ENCODE measurements at places on chromosomes 7 and 10.
A peak's percentile ranks its signal among the peaks of the same experiment; 100 is the strongest.

- no peak for DNase-seq
Measured at GRCh38 chr7:17462131-17462631, 163.7 kb downstream of the AHR start.

GRCh38 chr10:122647383-122647968, 52.2 kb downstream of the C10orf120 start:
- no peak for DNase-seq

GRCh38 chr7:25954395-25954794, 197.6 kb upstream of the NFE2L3 start:
- no peak for DNase-seq

DNA sequence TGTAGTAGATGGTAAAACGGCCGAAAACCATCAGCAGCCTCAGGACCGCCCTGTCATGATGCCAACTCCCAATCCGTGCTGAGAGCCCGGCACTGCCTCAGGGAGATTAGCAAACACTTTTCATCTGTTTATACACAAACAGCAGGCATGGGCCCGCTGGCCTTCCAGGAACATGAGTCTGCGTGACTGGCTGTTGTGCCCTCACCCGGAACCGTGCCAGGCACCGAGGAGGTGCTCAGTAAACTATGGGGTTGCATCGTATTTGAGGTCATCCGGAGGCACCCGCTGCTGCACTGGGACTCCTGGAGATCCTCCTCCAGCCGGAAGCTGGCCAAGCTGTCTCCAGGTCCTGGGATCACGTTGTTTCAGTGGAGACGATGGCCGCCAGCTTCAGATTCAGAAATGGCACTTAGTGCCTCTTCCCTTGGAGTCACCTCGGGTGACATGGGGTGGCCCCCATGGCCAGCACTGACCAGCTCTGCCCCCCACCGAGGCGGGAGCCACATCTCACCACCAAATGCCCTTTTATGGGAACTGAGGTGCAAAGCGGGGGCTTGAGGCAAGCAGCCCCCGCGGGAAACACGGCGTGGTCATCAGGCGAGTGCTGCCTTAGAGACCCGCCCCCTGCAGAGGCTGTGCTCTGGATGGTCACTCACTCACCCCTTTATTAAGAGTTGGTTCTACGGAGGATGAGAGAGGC, 585.9 kb downstream of the PTPRN2 start:
- DNase-seq = no peak

- DNase-seq = no peak
Measured at GRCh38 chr10:116683166-116683565, 59.2 kb downstream of the HSPA12A start.

- no peak for DNase-seq
Measured at GRCh38 chr7:96499532-96499931, 177.6 kb upstream of the SLC25A13 start.

DNA sequence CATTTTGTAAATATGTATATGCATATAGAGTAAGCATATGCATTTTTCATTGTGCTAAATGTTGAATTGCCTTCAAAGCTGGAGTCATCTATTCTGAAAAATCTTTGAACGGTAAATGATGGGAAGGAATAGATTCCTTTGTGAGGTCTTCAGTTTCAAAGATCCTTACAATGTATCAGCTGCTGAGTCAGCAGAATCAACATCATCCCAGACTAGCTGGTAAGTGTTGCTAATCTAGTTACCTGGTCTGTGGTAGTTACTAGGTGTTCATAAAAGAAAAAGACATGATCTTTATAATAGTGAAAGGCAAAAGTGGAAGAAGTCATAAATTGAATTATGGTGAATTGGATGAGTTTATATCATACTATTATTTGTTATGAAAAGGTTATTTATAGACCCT, 10.6 kb upstream of the STAM start:
- no peak for DNase-seq

GRCh38 chr10:71694567-71694968, 25.0 kb downstream of the C10orf105 start:
- DNase-seq = no peak

GRCh38 chr7:74103219-74103772, 19.7 kb downstream of the LIMK1 start:
- no peak for DNase-seq

- DNase-seq = no peak
Measured at GRCh38 chr10:17425584-17426262, 28.7 kb downstream of the ST8SIA6 start.

- DNase-seq = no peak
Measured at GRCh38 chr7:155676052-155676451, 31.6 kb downstream of the RBM33 start.

- no peak for DNase-seq
Measured at GRCh38 chr10:73517166-73517888, 21.5 kb upstream of the PPP3CB start.

DNA sequence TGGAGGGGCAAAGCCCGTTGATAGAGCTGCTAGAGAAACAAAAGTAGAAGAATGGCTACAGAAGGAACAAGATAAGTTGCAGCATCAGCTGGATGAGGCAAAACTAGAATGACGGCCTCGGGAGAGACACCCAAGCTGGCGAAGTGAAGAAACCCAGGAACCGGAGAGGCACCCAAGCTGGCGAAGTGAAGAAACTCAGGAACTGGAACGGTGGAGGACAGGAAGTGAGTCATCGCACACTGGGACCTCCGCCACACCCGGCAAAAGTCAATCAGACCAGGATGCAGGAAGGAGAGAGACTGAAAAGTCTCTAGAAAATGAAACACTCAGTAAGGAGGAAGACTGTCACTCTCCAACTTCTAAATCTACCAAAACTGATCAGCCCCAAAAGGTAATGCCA, 133.0 kb upstream of the NEBL start:
- no peak for DNase-seq

GRCh38 chr7:51077987-51078370, 238.6 kb downstream of the COBL start:
- DNase-seq = no peak

GRCh38 chr7:19020711-19021110, 96.7 kb downstream of the TWIST1 start:
- DNase-seq = no peak

DNA sequence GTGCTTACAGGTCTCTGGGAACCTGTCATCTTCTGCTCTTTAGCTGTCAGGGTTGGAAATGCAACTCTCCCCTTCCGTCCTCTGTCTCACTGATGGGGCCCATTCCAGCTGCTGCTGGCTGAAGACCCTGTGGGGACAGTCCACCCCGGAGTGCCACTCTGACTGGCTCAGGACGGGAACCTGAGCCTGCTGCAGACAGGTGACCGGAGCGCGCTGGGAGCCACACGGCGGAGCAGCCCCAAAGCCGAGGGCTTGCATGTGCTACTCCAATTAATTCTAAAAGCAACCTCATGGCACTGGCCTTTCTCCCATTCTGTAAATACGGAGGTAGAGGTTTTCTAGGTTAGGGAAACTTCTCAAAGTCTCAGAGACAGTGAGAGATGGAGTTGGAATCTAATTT, 223.5 kb upstream of the PITRM1 start:
- DNase-seq = no peak

GRCh38 chr7:51209426-51209825, 107.2 kb downstream of the COBL start:
- DNase-seq = no peak

GRCh38 chr7:69510114-69510513, 88.2 kb upstream of the AUTS2 start:
- no peak for DNase-seq

- peak; percentile 32 for DNase-seq
Measured at GRCh38 chr10:57657164-57657765, 610.4 kb downstream of the IPMK start.

- DNase-seq = no peak
Measured at GRCh38 chr7:158403013-158403821, 184.4 kb downstream of the PTPRN2 start.

- peak; percentile 19 for DNase-seq
Measured at GRCh38 chr10:122279725-122280141, 8.6 kb downstream of the BTBD16 start.

GRCh38 chr10:109962247-109962646, 38.9 kb upstream of the XPNPEP1 start:
- DNase-seq = no peak

DNA sequence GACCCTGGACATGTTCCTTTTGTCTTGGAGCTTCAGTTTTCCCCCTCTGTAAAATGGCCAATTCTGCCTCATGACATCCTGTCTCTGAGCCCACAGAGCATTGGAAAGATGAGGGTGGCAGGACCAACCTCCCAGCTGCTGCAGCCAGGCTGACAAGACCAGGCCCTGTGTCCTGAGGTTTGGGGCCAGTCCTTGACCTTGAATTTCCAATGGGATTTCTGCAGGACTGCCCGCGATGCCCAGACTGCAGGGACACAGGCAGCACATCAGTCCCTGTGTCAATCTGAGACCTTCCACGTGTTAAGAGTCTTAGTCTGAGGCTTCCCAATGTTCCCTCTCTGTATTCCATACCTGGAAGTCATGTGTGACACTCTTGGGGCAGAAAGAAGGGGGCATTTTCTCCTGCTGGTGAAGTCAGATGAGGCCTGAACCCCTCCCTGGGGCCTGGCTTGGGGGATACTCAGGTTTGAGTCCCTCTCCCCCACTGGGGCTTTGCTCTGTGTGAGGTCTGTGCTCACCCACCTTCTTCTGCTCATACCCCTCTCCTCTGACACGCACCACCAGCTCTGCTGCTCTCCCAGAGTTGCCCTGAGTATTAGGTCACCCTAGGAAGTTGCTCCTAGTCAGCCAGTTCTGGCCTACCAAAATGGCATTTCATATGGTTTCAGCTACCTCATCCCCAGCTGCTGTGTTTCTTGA, 79.2 kb downstream of the ADCY1 start:
- DNase-seq = peak; percentile 1

DNA sequence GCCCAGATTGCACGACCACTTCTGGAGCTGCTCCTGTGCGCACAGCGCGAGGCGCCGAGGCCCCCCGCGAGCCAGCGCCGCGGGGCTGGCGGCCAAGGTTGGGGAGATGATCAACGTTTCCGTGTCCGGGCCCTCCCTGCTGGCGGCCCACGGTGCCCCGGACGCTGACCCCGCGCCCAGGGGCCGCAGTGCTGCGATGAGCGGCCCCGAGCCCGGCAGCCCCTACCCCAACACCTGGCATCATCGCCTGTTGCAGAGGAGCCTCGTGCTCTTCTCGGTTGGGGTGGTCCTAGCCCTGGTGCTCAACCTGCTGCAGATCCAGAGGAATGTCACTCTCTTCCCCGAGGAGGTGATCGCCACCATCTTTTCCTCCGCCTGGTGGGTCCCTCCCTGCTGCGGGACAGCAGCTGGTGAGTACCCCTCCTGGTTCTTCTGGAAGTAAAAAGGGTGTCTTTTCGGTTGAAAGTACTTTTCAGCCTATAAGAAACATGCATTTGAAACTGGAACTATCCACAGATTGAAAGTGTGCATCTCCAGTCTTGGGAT, 683 bp downstream of the INSIG1 start:
- peak; percentile 33 for DNase-seq

DNA sequence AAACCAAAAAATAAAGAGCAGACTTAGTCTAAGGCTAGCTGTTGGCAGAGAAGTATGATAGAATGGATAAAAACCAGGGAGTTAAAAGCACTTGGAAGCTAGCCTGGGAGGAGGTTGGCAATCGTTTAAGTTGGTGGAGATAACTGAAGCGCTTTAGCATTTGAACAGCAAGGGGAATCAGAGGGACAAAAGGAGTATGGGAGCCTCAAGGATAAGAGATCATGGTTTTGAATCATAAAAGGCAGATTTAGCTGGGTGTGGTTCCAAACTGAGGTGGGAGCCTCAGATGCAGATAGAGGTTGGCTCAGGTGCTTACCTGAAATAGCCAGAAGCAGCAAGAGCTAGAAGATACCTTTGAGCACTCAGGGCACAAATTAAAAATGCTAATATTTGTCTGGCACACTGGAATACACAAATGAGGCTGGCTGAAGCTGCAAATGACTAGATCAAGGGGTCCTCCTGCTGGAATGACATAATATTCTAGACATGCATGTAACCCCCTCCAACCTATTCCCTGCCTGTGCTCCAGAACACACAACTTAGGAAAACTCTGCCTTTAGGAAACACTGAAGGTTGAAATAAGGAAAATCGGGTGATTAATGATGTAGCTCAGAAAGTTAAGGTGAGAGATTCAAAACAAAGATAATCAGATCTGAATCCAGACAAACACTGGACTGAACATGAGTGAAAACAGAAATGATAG, 372.3 kb upstream of the LRRN3 start:
- DNase-seq = no peak

DNA sequence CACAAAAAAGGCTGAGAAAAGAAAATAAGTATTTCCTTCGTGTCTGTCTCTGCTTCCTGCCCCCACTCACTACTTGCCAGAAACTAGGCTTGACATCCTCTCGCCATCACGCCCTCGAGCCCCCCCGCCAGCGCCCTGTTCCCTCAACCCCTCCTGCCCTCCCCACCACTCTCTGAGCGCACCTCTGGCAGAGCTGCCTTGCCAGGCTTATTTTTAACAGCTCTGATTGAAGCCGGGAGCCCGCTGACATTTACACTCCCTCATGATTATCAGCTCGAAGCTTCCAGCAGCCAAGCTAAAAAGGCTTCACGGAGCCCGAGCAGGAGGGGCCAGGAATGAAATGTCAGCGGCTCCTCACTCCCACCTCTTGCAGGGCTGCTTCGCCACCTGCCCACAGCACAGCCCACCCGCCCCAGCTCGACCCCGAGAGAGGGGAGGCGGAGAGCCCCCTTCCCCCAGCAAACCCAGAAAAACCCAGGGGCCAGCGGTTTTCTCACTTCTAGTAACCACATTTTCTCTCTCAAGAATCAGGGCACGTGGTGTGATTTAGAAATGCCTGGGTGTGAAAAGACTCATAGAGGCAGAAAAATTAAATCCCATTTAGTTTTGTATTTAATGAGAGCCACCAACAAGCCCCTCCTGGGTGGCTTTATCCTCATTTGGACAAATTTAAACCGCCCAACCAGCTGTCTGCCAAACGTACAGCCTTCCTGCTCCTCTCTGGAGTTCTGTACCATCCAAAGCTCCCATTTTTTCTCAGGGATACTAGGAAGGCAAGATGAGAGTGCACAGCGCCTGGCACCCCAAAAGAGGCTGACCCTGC, 89.3 kb downstream of the SLIT1 start:
- no peak for DNase-seq

DNA sequence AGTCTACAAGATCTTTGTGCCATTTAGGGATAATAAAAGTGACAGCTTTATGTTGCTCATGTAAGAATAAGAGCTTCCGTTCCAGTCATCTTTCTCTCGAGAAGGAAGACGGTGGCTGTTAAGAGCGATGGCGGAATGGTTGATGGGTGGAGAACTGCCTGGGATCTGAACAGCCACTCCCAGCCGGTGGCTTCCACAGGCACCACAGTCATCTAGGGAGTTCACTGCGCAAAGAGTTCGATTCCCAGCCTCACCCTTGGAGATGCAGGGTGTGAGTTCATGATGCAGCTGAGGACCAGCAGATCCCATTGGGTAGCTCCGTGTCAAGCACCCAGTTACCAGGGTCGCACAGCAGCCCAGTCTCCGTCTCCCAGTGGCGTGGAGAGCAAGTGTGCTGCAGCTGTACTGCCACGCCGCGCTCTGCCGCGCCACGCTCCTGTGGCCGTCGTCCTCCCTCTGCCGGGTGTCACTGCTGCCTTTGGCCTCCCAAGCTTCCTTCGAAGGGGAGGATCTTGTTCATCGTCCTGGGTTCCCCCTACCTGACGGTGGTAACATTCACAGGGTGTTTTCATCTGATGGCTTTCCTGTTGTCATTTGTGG, 7.8 kb downstream of the SUN1 start:
- no peak for DNase-seq

GRCh38 chr7:41051062-41051461, 651.8 kb downstream of the INHBA start:
- no peak for DNase-seq

GRCh38 chr10:75772153-75772887, 340.9 kb downstream of the LRMDA start:
- DNase-seq = peak; percentile 20

GRCh38 chr7:90469554-90469953, at the start of gene PTTG1IP2:
Gene PTTG1IP2 (plus strand): TSS chr7:90469639. CDS start chr7:90469787, 148 bp downstream.
- DNase-seq = no peak

GRCh38 chr10:14001298-14002040, 329.3 kb downstream of the FRMD4A start:
- DNase-seq = no peak

Data from AG08396 (cell line).